SK-N-SH treated with all-trans-retinoic acid at 6 μM for 48 hours (cell line): ENCODE measurements at places on chromosomes 16 and 17.
A peak's percentile ranks its signal among the peaks of the same experiment; 100 is the strongest.

DNA sequence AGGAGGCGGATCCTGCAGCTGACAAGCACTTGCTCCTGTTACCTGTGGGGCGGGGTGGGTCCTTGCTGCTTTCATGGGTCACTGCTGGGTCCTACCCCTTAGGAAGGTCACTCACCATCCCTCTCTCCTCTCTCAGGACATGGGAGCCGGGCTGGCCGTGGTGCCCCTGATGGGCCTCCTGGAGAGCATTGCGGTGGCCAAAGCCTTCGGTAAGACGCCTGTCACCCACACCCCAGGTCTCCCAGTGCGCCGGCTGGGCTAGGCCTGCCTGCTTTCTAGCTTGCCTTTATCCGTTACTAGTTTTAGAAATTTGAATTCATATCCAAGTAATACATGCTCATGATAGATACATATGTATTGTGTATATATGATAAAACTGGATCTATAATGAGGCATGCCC, 17.2 kb downstream of the SLC26A11 start:
- no peak for ATAC-seq

- peak; percentile 59 for ATAC-seq
Observed at GRCh38 chr16:29824589-29825144, 4.4 kb downstream of the MVP start.

- ATAC-seq = no peak
Observed at GRCh38 chr17:33832262-33832661, 422.8 kb upstream of the CCL2 start.

DNA sequence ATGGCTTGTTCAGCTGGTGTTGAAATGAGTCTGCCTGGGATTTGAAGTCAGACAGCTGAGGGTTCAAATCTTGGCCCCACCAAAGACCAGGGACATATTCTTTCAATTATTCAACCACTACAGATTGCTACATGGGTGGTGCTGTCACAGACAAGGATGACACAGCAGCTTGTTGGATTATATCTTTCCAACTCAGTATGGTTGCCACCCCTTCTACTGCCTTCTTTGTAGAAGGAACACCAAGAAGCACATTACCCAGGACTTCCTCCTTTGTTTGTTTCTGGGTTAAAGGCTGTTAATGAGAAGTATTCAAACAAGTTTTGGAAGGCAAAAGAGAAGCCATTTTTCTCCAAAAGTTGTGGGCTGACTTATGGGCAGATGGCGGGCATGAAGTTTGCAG, 78.6 kb downstream of the COPRS start:
- no peak for ATAC-seq

GRCh38 chr17:40427002-40427491, 9.4 kb upstream of the TOP2A start:
- ATAC-seq = no peak

DNA sequence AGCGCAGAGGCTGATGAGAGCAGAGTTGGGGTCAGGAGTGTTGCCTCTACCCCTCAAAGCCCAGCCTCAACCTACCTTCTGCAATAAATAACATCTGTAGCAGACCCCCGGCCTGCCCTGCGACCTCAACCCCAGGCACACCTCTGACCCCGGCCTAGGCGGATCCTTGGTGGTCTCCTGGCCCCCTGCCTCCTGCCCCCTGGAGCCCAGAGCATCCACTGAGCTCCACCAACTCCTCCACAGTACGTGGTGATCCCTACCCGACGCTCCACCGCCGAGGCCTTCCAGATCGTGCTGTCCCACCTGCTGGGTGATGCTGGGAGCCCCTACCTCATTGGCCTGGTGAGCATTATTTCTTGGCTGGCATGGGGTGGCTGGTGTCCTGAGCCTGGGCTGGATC, 1.9 kb upstream of the LAT start:
- ATAC-seq = no peak
